Amniotic stem cell (primary cell): ENCODE measurements at places on chromosomes 1 and 21.
A peak's percentile ranks its signal among the peaks of the same experiment; 100 is the strongest.

DNA sequence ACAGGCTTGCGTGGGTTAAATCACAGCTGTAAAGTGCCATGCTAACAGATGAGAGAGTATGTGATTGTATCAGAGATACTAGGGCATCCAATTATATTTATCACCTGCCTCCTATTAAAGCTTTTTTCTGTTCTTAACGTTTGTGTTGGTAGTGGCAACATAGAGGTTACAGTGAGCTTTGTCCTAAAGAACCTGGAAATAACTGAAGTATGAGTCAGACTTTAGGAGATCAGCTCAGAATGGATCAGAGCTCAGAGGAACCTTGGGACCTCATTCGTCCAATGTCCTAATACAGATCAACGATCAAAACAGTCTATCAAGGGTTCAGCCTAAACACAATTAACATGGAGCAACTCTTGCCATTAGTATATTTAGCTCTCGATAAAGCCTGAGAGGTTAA lies 81.0 kb downstream of the RGS7 start:
- no peak for DNase-seq

- DNase-seq: no peak
Observed at GRCh38 chr1:162988869-162989268, 80.3 kb upstream of the RGS4 start.

GRCh38 chr1:27687906-27688305 lies 15.9 kb upstream of the IFI6 start:
- no peak for DNase-seq

DNA sequence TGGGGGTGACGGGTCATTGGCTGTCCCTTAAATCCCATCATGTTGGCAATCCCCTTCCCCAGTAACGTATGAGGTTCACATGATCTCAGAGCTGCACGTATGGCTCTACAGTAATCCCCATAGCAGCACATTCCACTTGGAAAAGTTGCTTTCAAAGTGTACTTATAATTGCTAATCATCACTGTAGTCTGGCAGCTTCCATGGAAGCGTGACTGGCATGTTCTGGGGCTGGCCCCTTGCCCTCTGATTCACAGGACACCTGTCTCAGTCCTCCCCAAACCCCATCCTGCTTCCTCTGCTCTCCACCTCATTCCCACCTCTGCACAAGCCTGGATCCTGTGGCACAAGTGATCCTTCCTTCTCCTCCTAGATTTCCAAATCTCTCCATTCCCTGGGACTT lies 102.2 kb downstream of the TSEN15 start:
- no peak for DNase-seq

GRCh38 chr1:203621559-203622262 lies 4.9 kb upstream of the ATP2B4 start:
- no peak for DNase-seq

- no peak for DNase-seq
Observed at GRCh38 chr1:6753320-6754140, 31.7 kb upstream of the CAMTA1 start.

DNA sequence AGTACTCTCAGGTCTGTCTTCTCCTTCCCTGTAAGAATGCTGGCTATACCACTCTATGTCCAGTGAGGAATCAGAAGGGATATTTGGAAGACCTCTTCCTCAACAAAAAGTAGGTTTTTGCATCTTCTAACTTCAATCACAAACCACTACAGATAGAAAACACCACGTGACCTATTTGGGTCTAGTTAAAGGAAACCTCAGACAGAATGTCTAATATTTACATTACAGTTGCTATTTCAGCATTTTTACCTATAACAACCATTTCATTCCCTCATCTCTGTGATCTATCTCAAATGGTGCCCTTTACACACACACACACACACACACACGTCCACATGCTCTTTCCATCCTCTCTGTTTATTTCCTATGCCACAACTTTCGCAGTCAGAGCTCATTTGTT lies 7.9 kb upstream of the ADORA3 start:
- DNase-seq: no peak

DNA sequence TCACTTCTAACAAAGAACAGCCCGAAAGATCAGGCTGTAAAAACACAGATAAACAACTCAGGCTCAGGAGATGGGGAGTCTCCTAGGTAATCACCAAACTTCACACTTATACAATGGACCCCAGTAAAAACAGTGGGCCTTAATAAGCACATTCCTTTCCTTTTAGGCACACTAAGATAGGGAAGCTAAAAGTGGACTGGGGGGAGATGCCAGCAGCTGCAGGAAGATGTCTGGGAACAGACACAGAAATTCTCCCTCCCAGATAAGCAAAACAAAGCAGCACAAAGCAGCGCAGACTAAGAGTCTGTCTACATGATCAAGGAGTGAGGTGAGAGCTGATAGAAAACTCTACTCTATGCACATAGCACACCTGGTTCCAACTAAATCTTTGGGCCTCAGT lies 29.0 kb upstream of the CTBS start:
- no peak for DNase-seq

DNA sequence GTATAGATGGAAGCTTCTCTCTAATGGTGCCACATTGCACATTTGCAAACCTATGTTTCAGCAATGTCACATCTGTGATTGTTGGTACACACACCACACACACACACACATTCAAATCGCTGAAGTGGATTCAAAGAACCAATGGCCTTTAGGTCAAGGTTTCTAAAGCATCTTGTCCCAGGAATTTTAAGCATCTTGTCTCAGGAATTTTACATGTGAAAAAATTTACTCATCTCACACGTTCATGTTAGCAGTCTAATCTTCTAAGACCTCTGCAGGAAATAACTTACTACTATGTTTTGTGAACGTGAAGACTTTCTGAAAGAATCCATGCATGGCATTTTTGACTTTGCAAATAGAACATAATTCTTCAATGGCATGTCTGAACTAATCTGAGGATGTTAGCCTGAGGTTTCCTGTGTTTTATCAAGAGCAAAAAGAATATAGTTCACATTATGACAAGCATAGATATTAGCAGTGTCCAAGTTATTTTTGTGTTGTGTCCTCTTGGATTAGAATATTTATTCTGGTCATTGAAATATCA lies 125.1 kb downstream of the CYYR1 start:
- DNase-seq: no peak

- no peak for DNase-seq
Observed at GRCh38 chr21:25867061-25867460, 132.3 kb downstream of the GABPA start.

- no peak for DNase-seq
Observed at GRCh38 chr1:48003741-48004531, 6.8 kb upstream of the TRABD2B start.

- DNase-seq: no peak
Observed at GRCh38 chr1:167093846-167094516, at the start of gene STYXL2. Gene STYXL2 (plus strand): TSS chr1:167094075. CDS start chr1:167094850, 775 bp downstream.

GRCh38 chr21:46212721-46213484 lies 15.7 kb downstream of the LSS start:
- no peak for DNase-seq

- DNase-seq: no peak
Observed at GRCh38 chr1:2481885-2482284, 5.8 kb downstream of the PLCH2 start.

DNA sequence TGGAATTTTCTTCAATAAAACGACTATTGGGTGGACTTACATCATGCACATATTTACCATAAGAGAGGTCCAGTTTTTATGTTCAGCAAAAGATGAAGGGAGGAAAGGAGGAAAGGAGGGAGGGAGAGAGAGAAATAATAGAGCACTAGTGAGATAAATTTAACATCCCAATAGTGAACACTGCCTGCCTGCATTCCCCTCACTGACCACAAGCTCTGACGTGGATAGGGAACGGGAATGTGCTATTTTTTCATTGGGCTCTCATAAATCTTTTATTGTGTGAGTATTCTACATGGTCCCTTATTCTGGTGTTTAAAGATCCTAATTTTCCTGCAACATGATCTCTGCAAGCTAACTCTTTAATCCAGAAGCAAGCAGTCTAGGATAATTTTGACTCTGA lies 82.1 kb downstream of the TTC3 start:
- no peak for DNase-seq

- DNase-seq: peak; percentile 60
Observed at GRCh38 chr1:37995751-37996345, 6.0 kb upstream of the SF3A3 start.

DNA sequence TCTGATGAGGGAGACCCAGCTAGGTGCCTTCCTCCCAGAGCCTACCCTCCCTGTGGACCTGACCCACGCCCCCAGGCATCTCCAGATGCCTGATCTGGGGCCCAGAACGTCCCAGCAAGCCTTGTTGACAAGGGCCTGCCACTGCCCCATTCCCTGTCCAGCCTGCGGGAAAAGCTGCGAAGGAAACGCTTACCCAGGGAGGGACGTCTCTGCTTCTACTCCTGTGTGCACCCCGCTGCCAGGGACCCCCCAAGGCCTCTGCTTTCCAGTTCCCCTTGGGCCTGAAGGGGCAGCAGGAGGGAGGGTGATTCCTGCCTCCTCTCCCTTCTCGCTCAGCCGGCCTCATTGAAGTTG lies 11.6 kb upstream of the CLSTN1 start:
- no peak for DNase-seq

DNA sequence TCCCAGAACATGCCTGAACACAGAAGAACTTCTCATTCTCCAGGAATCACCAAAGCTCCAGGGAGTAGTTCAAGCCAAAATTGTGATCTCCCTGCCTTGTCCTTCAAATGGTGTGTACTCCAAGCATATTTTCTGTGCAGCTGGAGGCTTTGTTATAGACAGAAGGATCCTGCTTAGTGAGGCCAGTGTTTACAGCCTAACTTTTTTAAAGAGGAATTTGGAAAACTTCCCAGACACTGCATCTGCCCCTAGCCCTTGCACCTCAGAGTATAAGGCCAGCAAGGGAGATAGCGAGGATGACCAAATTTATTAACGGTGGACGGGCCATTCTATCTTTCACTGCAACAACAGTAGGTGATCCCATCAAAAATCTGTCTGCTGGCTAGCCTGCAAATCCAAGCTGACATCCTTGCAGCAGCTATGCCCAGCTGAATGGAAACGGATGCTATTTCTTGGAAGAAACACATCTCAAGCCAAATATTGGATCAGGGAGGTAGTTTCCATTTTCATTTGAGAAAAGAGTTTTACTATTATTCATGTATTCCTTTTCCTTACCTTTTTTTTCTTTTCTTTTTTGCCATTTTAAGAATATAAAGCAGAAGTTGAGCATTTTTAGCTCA lies 249.8 kb downstream of the USH2A start:
- no peak for DNase-seq

- DNase-seq: no peak
Observed at GRCh38 chr1:175802407-175803123, 59.2 kb upstream of the TNR start.

GRCh38 chr1:33161061-33161681 lies 20.7 kb downstream of the TRIM62 start:
- no peak for DNase-seq

DNA sequence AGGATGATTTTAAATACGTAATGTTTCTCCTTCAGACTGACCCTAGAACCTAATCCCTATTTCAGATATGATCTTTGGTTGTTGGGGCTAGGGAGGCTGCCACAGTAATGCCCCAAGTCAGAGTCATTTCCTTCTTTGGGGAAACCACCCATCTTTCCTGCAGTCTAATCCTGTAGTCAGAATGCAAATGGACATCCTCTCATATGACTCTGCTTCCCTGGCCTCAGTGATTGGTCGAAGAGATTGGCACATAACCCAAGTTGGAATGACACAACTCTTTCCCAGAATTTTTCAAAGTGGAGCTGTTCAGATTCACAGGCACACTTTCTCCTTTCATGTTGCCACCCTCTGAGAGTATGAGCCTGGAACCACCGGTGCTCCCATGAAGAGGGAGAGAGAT lies 58.8 kb upstream of the ZNF644 start:
- no peak for DNase-seq

- DNase-seq: no peak
Observed at GRCh38 chr1:222373831-222374602, 173.9 kb downstream of the HHIPL2 start.

- no peak for DNase-seq
Observed at GRCh38 chr1:207754974-207755700, 3.3 kb downstream of the CD46 start.

DNA sequence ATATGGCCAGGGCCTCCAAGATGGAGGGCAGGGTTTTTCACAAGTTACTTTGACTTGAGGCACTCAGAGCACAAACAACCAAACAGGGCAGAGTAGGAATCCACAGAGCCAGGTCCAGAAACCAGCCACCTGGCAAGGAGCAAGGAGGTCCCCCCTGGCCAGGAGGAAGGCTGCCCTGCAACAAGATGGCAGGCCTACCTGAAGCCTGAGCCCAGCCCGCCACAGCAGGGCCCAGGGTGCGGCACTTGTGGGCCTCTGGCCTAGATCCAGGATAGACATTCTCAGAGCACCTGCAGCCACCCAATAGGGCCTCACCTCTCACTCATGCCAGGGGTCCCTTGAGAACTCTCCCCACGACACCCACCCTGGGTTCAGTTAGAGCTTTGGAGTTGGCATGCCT lies 11.5 kb downstream of the SH3BGRL3 start:
- DNase-seq: no peak

DNA sequence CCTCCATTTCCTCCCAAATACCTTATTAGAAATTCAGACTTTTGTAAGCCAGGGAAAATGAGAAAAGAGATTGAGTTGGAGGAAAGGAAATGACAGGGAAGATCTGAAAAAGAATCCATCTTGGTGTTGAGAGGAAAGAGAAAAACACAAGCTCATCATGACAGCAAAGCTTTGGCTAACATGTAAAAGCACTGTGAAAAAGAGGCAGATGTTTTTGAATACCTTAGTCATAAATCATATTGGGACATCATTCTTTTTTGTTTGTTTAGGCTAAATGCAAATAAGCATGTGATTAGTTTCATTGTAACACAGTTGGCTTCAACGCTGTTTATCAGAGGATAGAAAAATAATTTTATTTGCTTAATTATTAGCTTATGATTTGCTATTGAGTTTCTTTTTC lies 64.6 kb downstream of the LHX8 start:
- DNase-seq: no peak

DNA sequence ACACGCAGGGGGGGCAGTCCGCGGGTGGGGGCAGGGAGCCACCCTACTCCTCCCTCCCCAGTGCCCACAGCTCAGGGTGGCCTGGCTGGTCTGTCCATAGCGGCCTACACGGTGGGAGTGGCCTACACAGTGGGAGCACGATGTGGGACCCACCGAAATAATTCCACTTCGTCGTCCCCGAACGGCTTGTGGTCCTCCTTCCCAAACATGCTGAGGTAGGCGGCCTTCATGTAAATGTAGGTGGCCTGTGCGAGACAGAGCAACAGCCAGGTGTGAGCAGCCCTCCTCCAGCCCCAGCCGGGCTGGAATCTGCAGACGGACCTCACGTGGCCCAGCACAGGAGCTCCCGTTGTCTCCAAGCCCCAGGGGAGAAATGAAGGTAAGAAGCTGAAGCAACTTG lies 34.4 kb downstream of the TTC39A start:
- DNase-seq: no peak

DNA sequence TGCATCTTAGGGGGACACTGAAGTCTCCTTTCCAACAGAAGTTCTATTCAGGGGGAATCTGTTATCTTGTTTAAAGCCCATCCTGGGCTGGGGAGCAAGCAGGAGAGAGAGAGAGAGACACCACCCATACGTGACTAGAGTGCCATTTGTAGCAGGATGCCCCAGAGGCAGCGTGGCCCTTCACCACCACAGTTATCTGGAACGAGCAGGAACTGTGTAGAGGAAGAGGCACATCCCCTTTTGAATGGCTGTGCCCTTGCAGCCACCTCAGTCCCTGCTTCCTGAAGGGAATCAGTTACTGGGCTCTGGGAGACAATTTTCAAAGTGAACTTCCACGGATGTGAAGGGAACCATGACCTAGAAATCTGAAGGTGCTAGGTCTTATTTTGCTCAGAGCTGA lies 19.4 kb upstream of the LAMTOR5 start:
- no peak for DNase-seq
